GM12865 (cell line): ENCODE measurements at places on chromosomes 16 and 17.
A peak's percentile ranks its signal among the peaks of the same experiment; 100 is the strongest.

DNA sequence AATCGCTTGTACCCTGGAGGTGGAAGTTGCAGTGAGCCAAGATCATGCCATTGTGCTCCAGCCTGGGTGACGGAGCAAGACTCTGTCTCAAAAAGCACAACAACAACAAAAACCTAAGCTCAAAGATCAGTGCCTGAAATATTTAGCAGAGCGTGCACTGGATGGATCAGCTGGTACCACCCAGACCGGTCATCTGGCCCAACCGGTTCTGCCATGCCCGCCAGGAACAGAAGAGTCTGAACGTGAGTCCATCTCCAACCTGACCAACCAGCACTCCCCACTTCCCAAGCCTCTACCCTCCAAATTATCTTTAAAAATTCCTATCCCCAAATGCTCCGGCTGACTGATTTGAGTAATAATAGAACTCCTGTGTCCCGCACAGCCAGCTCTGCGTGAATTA lies 1.5 kb upstream of the UQCC4 start:
- DNase-seq: no peak

DNA sequence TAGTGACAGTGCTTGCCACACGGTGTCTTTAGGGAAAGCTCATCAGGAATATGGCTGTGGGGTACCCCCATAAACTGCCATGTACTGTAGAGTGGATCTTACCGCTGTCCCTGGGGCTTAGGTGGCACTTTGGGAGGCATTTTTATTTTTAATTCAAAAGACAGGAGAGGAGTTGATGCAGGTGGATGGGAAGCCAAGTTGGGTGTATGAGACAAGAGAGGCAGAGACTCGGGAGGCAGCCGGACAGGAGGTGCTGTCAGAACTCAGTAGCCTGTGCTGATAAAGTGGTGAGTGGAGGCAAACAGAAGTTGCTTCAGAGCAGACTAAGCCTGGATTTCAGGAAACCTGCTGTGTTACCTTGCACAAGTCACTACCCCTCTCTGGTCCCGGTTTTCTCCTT lies 185.9 kb downstream of the TMEM132E start:
- no peak for DNase-seq

DNA sequence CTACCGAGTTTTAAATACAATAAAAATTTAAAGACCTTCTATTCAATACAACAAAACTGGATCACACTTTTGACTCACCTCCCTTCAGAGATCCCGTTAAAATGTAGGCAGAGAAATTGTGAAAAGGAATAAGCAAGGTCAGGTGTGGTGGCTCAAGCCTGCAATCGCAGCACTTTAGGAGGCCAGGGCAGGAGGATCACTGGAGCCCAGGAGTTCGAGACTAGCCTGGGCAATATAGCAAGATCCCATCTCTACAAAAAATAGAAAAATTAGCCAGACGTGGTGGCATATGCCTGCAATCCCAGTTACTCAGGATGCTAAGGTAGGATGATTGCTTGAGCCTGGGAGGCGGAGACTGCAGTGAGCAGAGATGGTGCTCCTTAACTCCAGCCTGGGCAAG lies 16.7 kb downstream of the CHST5 start:
- no peak for DNase-seq

GRCh38 chr16:55151561-55152305 lies 172.3 kb upstream of the IRX6 start:
- no peak for DNase-seq

- DNase-seq: peak; percentile 89
These were observed 76.6 kb downstream of the CMIP start for GRCh38 chr16:81521141-81521626.

DNA sequence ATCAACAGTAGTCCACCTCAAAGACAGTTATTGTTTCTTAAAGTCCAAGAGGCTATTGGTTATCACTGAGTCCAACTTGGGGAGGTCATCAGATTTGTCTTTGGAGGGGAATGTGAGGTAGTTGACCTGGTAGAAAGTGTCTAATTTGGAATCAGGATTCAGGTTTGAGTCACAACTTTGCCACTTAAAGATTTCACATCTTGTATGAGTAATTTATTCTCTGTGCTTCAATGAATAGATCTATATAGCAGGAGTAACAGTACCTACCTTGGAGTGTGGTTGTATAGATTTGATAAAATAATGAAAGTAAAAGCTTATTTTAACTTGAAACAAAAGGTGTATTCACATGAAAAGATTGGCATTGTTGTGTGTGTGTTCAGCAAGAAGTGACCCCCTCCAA lies 119.3 kb upstream of the TBX2 start:
- DNase-seq: peak; percentile 49
